HT-29 (cell line): ENCODE measurements at places on chromosomes 3 and 15.

DNA sequence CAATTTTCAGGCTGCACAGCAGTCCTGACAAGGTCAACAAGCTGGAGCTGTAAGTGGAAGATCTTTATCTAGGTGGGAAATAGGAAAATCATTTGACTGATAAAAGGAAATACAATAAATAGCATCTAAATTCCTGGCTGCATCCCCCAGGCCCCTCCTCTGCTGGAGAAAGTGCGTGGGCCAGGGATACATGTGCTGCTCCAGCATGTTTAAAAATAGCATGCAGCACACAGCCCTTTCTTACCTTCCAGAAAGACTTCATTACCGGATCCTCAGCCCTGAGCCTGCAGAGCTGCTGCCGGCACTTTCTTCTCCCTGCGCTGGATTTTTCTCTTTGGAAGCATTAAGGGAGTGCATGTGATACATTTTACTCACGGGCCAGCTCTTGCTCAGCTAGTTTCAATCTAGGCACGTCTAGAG lies 77.3 kb downstream of the HMG20A start:
- no peak for DNase-seq

- DNase-seq = no peak
These were observed 1.2 kb downstream of the IFT122 start for GRCh38 chr3:129441215-129441614.

DNA sequence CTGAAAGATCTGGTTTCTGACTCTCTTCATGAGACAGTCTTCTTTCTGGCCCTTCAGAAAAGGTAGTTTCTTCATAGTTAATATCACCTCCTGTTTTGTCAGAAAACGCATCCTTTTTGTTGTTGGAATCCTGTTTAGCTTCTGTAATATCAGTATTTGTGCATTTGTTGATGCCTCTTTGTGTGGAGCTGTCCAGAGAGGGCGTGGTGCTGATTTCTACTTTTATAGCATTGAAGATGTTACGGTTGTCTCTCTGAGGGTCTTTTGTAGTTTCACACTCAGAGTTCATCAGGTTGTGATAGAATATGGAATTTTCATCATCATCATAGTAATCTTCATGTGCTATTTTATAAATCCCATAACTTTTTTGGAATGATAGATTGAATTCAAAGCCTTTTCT lies 8.9 kb downstream of the GPR149 start:
- DNase-seq = peak; percentile 19

- DNase-seq = peak; percentile 22
These were observed 84.6 kb downstream of the CD47 start for GRCh38 chr3:108006077-108006771.

GRCh38 chr3:14947100-14947885 lies at the start of gene NR2C2:
Gene NR2C2, plus strand, starts transcription at chr3:14947583. Its CDS starts 56,332 bp downstream, at chr3:15003915.
- peak; percentile 69 for DNase-seq

GRCh38 chr3:179949412-179949811 lies 87.3 kb downstream of the PEX5L start:
- DNase-seq = no peak

- DNase-seq = peak; percentile 12
These were observed 216.9 kb downstream of the ATP8B4 start for GRCh38 chr15:49901996-49902684.

DNA sequence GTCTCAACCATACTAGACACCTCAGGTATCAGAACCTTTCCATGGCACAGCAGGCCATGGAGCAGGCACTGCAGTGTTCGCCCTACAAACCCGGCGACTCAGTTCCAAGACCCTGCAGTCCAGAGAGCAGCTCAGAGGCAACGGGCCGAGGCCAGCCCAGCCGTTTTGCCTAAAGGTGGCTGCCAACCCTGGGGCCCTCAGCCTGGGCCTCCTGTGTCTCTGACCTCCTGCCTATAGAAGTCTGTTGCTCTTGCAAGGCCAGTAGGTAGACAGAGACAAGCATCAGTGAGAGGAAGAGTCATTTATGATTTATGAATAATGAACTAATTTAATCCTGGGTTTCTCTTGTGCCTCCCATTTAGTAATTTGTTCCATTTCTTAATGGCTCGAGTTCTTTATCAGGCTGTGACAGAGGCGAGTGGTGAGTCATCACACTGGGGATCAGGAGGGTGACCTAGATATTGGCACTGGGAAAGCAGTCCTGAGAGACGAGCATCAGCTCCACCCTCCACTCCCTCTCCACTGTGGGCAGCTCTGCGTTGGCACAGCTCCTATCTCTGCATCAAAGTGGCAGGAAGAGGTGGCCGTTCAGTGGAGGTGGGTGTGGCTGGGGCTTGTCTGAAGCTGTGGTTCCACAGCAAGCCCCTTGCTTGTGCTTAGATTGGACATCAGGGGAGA lies 79.8 kb downstream of the ABHD5 start:
- peak; percentile 49 for DNase-seq

- DNase-seq = no peak
These were observed 408.2 kb upstream of the THBS1 start for GRCh38 chr15:39172380-39173281.

GRCh38 chr3:54094926-54095325 lies 27.4 kb upstream of the CACNA2D3 start:
- no peak for DNase-seq

GRCh38 chr15:50767332-50767861 lies 1.9 kb upstream of the SPPL2A start:
- DNase-seq = peak; percentile 36

GRCh38 chr3:24628523-24629258 lies 134.0 kb upstream of the THRB start:
- peak; percentile 52 for DNase-seq
